ENCODE measurements at places on chromosomes 12 and 14.

- no peak for DNase-seq
Observed at GRCh38 chr12:49969651-49970429, 2.9 kb upstream of the AQP6 start.

GRCh38 chr14:102620413-102620812 lies 28.0 kb downstream of the RCOR1 start:
- peak; percentile 67 for DNase-seq

DNA sequence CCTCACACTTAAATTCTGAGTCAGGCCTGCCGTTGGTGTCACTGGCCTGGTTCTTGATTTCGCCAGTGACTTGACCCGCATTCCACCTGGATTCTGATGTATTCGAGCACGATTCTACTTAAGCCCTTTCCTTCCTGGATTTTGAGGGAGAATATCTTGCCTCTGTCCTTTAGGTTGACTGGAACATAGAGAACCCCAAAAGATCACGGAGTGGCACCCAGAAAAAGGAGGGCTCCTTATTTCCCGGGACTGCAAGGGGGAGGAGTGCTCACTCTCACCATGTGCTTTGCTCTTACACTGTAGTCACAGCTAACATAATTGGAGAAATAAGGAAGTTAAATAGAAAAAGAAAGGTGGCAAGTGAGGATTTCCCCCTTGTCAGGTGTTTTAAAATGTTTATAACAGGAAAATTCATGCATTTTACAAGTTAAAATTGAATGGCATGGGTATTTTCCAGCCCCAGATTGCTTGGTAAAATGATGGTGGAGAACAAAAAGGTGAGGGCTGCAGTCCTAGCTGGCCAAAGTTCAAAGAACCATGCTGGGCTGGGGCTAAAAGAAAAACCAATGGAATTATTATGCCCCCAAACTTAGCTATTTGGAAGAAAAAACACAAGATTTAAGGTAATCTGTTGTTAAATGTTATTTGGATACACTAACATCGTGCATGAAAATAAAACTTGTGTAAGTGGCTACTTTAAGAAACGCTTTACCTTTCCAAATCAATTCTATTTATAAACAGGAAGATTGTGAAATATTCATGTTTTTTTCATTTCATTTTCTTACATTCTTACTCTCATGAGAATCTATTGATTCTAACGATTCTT lies 8.9 kb downstream of the FOXA1 start:
- DNase-seq = no peak

- DNase-seq = no peak
Observed at GRCh38 chr12:56769868-56770267, 6.7 kb downstream of the HSD17B6 start.
